CD4-positive, CD25-positive, alpha-beta regulatory T cell (primary cell): ENCODE measurements at places on chromosomes 5 and 9. TPM values are rescaled to one million over a fixed set of nuclear protein-coding genes. Genes with fewer than 3 reads are reported as not detected.

Gene RASGRF2
- 10.3 TPM for total RNA-seq

Gene CCIN
- total RNA-seq, result 1.4 TPM

Gene TRIP13
- 1.2 TPM for total RNA-seq

- peak; percentile 59 for DNase-seq
These were observed 135.4 kb downstream of the UGCG start for GRCh38 chr9:112032009-112032408.

Gene HTR4
- not detected for total RNA-seq

Gene FOXD1
- not detected for total RNA-seq

DNA sequence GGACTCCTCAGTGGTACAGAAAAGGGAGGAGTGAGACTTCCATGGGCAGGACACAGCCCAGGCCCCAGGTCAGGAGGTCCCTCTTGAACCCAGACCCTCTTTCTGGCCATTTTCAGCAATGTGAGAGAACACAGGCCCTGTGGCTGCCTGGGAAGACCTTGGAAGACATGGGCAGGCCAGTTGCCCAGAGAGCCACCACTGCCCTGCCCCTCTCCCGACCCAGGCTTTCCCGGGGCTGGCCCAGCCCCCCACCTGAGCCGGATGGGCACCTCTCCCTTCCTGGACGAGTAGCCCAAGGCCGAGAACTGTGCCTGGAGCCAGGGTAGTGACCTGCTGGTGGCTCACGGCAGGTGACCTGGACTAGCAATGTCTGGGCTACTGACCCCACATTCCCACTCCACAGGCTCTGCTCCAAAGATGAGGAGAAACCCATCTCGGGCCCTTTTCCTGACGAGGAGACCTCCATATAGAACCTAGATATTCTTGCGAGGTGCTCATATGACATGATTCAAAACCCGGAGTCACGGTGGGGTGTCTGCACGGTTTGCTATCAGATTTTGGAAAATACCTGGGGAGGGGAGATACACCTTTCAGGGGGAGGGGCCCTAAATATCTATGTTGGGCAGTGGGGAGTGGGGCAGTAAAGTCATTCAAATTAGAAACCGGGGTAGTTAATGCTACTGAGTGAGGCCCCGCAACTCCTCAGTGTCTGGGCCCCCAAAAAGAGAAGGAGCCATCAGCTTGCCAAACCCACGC, 59.4 kb downstream of the ZNF354C start:
- no peak for DNase-seq

DNA sequence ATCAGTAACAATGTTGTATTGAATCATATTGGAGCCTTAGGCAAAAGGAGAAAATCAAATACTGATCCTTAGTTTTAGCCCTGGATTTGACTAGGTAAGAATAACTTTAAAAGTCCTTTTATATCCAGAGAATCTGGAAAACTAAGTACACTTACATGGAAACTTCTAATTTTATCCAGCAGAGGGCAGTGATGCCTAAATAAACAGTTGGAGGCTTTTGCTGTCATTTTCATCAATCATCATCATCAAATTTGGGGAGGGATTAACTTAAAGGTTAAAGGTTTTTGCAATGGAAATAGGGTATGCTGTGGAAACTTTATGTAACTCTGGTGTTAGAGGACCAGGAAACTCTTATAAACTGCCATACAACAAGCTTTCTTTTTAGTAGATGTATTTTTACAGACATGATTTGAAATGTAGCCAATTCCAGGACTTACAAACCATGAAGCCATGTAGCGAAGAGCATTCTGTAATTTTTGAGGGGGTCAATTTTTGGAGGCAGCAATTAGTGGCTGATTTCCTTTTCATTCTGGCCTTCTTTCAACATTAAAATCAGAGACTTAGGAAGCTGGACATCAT, 112.7 kb downstream of the OSTF1 start:
- DNase-seq, result peak; percentile 71

DNA sequence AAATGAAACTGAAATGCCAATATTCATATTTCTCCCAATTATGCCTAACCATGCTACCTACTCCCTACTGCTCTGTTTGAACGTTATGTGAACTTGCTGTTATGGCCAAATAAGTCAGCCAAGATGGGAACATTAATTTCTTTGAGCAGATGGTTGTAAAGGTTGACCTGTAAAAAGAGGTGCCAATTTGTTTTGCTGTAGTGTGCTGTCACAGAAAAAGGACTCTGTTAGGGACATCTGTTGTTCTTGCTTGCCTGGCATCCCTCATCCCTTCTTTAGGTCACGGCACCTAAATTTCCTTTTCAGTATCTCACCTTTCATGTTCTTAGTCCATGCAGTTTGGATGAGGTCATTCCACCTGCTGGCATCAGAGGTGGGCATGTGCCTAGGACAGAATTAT, 35.4 kb downstream of the GDNF start:
- DNase-seq, result no peak

Gene GABRP
- not detected for total RNA-seq

Gene SCGB3A2
- not detected for total RNA-seq

- no peak for DNase-seq
These were observed 27.4 kb upstream of the SYNPO start for GRCh38 chr5:150612905-150613670.

Gene FOXD4L5
- total RNA-seq, result not detected

GRCh38 chr9:127162046-127162863, 39.8 kb upstream of the ANGPTL2 start:
- DNase-seq, result no peak

- no peak for DNase-seq
These were observed 924.9 kb upstream of the DMAC1 start for GRCh38 chr9:8724284-8725018.

GRCh38 chr9:89744730-89745129, 139.9 kb downstream of the GADD45G start:
- DNase-seq, result no peak

- DNase-seq, result peak; percentile 33
These were observed 26.8 kb upstream of the TNFAIP8 start for GRCh38 chr5:119328753-119329602.
